Urothelium cell line (cell line): ENCODE measurements at places on chromosomes 4 and X.

DNA sequence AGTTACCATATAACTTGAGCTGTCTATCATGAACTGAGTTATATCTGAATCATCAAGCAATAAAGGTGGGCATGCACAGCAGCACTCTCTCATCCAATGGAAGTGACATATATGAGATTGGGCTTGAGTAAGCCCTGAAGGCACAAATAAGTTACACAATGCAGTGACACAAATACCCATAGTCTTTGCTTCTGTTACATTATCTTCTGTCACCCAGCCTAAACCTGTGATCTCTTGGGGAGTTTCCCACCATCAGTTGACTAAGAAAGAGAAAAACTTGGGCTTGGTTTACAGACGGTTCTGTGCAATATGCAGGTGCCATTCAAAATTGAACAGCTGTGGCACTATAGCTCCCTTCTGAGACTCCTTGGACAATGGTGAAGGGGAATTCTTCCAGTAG is 138.8 kb upstream of the IL15 start:
- no peak for DNase-seq

DNA sequence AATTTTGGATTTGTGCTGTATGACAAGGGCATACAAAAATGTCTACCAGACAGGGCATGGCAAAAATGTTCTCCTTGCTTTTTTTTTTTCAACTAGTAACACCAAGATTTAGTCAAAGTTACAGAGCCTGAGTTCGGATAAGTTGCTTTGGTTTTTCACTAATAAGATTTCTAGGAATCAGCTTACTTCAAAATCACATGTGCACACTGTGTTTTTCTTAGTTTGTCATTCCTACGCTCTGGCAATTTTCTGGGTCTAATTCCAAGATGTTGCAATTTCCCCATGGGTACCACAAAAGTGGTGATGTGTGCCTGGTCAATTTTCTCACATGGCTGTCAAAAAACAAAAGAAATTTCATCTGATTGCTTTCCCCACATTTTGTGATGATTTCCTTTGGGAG is 6.3 kb downstream of the C1QTNF7 start:
- no peak for DNase-seq

- no peak for DNase-seq
Observed at GRCh38 chrX:65697915-65698796, 30.7 kb downstream of the MSN start.

- DNase-seq: no peak
Observed at GRCh38 chr4:164761746-164762275, 7.9 kb downstream of the SMIM31 start.

GRCh38 chr4:150896497-150896896 is 118.6 kb downstream of the LRBA start:
- no peak for DNase-seq

DNA sequence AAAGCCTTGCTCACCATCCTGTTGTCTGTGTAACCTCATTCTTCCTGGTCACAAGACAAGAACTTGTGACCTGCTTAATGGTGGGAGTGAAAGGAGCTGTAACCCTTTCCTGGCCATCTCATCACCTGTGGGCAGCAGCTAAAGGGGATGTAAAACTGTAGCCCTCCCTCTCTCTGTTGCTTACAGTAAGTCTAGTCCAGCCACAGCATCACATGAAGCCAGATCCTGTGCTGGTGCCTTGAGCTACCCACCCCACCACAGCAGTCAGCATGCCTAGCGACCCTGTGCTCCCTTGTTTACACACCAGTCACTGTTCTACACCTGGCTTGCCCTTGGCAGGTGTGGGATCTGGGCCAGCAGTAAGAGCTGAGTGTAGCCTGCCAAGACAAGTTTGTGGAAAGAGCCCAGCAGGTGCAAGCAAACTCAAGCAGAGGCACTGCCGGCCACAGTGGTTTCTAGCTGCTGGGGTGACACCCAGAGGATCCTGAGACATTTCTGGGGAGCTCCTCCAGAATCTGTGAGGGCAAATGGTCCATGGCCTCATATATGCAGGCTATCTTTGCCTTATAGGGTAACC is 41.0 kb downstream of the UGT2B28 start:
- no peak for DNase-seq

DNA sequence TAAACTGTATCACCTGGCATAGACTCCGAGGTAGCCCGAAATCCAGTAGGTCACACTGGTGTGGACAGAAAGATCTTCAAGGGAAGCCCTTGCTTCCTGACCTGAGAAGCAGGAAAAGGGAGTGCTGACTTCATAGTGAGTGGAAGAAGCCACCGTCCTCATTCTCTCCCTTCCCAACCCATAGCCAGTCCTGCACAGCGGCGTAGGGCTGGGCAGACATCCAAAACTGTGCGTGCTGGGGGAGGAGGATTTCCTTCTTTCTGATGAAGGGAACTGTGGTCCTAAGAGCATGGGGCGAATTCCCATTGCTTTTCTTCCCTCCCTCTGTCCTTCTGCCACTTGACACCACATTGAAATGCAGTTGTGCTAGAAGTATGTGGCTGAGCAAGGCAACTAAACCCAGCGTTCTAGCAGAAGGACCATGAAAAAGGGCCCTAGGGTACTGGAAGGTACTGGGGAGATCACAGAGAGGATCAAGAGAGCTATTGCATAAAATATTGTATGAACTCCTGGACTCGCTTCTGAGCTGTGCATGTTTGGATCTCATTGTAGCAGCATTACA is 66.9 kb downstream of the STOX2 start:
- DNase-seq: no peak

GRCh38 chr4:8860096-8860891 is 11.3 kb downstream of the HMX1 start:
- no peak for DNase-seq

DNA sequence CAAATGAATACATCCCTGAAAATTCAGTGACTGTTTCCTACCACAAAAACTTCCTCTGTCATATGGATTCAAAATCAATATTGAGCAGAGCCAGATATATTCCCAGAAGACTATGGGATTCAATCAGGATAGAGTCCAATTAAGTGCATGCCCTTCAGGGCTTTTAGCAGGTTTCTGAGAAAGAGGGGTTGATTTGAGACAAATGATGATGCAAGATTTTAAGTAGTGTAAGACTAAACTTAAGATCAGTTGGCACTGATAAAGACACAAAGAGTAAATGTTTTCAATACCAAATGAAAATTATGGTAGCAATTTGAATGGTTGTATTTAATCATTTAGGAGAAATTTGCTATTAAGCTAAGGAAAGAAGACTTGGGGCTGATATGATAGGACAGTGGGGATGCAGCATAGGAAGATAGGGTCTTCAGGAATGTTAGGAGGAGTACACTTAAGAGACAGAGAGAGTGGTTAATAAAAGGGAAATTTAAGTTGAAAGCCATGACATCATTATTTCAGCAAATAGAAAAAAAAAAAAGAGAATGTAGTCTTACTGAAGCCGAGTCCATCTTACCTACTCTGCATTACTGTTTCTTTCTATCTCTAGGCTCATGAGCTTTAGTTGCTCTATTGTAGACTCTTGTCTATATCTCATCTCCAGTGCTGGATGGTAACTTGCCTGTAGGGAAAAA is 32.0 kb upstream of the XK start:
- DNase-seq: no peak

GRCh38 chrX:6184900-6185515 is 43.7 kb downstream of the NLGN4X start:
- DNase-seq: no peak

- peak; percentile 97 for DNase-seq
Observed at GRCh38 chr4:82284858-82285805, 88.7 kb downstream of the HNRNPD start.

DNA sequence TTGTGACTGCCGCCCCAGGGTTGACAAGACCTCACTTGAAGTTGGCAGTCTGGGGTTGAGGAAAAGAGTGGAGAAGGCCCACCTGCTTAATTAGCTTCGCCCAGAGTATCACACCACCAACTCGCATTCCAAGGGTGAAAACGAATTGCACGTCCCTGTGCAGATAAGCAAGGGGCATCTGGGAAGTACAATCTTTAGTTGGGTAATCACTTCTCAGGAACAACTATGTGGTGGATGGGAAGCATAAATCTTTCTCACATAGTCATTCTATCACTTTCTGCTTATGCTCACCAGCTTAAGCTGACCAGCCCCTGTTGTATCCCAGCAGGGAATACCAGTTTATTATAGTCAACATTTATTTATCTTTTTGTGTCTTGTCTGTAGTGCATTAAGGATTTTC is 14.3 kb downstream of the SPCS3 start:
- DNase-seq: no peak

DNA sequence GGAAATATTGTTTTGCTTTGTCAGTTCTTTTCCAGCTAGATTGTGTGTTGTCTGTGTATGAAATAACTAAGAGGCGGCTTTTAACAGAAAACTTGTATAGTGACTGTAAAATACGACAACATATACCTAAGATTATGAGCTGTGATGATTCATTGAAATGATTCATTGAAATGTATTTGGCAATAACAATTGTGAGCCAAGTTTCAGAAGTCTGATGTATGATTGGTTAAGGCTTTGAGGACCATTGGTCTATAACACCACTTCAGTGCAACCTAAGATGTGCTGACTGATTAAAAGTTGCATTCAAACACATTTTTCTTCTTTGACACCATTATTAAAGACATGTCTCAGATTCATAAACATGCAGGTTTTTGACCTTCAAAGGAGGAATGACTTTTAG is 76.6 kb downstream of the PTPN13 start:
- no peak for DNase-seq

DNA sequence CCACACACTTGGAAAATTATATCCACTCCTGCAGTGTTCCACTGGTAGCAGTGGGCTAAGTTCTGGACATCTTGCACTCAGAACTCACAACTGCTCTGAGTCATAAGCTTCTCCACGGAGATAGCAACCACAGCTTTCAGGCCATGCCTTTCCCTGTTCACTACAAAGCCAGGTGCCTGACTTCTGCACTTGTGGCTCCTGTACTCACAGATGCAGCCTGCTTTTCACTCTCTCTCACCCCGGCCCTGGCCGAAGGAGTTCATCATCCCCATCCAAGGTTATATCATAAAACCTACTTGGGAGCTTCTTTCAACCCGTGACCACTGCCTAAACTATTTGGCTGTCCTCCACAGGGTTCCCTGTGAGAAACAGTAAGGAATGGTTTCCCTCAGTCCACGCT is 999.4 kb downstream of the GLUD2 start:
- no peak for DNase-seq

DNA sequence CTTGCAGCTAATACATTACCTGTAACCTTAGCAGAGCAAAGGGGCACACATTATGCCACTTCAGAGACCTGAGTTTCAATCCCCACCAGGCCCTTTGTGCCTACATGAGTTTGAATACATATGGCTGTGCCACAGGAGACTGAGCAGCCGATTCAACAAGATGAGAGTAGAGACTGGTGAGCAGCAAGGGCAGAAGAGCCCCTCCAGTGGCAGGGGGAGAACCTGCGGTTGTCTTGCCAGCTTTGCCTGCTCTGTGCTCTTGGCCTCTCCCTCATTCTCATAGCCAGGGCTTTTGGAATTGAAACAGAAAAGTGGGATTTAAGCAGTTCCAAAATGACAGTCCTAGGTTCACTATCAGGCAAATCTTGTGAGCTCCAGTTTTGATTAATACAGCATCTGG is 52.3 kb upstream of the CLNK start:
- DNase-seq: no peak

GRCh38 chrX:147962476-147962875 is 18.7 kb upstream of the FMR1NB start:
- no peak for DNase-seq

- peak; percentile 2 for DNase-seq
Observed at GRCh38 chrX:10393899-10394298, 226.5 kb downstream of the MID1 start.

GRCh38 chr4:129379429-129379828 is 283.5 kb downstream of the C4orf33 start:
- DNase-seq: no peak

- no peak for DNase-seq
Observed at GRCh38 chrX:106042296-106042695, 3.8 kb upstream of the SERPINA7 start.

- no peak for DNase-seq
Observed at GRCh38 chrX:42131856-42132255, 208.5 kb upstream of the CASK start.

- no peak for DNase-seq
Observed at GRCh38 chr4:101292901-101293300, 54.4 kb downstream of the PPP3CA start.

DNA sequence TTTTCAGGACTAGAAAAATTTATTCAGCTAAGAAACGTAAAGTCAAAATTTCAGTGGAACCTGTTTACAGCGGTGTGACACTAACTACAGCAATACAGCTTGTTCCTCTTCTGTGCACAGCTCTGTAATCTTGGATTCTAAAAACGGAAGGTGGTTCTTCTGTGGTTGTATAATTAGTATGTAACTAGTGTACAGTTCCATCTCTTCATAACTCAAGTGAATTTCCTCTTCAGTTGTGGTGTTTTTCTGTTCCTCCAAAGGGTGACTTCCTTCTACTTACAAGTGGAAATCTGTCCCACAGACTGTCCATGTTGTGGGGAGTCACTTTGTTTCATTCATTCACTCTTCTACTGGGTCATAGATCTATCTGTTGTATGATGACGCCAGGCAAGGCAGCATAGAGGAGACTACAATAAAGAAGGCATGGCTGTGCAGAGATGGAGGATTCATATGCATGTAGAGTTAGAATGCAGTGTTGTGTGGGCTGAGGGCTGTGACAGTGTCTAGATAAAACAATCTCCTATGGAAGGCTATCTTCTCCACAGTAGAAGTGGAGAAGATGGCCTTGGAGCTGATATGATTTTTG is 5.4 kb downstream of the DAPP1 start:
- no peak for DNase-seq

DNA sequence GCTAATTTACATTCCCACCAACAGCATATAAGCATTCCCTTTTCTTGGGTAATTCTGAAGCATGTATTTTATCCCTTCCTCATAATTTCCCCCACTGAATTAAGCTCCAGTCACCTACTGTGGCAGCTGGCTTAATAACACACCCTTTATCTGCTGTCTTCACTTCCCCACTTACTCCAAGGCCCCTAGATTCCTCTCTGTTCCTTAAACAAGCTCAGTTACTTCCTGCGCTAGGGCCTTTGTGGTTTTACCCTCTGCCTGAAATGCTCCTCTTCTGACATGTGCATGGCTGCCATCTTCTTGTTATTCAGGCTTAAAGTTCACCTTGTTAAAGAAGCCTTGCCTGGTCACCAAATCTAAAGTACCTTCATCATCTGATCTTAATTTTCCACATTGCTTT is 47.2 kb upstream of the RPS6KA3 start:
- no peak for DNase-seq

DNA sequence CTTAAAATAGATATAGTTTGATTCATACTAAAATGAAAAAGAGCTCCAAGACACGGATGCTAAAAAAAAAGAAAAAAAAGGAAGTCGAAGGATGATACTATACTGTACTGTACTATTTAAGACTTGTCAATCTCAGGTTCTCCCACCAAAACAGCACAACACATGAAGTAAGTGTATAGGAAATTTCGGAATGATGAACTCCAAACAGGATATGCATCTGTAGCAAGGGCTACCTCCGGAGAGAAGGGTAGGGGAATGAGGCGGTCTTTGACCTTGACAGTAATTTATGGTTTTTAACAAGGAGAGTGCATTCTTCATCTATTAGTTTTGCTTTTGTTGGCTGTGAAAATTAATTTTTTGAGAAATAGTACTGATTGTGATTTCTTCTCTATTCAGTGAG is 541 bp upstream of the FIP1L1 start:
- DNase-seq: no peak

GRCh38 chr4:53586121-53586816 is 5.0 kb downstream of the LNX1 start:
- no peak for DNase-seq
